ENCODE measurements at places on chromosomes 2 and 18.

DNA sequence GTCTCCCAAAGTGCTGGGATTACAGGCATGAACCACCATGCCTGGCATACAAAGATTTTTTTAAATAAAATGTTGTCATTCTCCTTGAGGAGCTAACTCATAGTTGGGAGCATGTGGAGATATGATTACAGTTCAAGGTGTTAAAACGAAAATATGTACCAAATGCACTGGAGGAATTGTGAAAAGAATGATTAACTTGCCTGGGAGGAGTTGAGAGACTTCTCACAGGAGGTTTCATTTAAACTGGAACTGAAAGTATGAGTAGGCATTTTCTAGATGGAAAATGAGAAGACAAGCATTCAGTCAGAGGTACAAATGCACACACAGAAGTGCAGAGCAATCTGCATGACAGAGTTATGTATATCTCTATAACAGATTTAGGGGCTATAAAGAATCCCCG lies 126.6 kb upstream of the PDE1A start:
- no peak for DNase-seq

DNA sequence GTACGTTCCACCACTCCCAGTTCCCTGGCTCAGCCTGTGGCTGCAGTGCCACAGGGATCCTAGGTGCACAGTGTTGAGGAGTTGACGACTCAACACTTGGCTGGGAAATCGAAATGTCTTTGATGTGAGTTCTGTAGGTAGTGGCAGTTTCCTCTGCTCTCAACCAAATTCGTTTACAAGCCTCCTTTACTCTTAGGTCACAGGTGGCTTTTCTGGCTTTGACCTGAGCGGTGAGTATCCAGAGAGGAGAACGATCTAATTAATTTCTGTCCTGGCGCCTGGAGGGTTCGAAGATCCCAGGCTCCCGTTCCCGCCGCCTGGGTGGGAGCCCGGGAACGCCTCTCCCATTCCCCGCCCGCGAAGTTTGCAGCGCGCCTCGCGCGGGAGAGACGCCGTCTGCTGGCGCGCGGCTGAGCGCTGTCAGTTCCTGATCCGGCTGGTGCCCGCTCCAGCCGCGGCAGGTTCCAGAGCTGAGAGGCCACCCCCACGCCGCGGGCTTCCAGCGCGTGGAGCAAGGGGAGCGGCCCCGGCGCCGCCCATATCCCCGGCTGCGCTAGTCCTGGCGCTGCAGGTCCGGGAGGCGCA lies at the start of gene LAMA3:
Gene LAMA3, plus strand, starts transcription at position 423 of the 585 bp plus-strand sequence. CDS start 231 bp downstream, outside the sequence.
- DNase-seq, result peak; percentile 77

GRCh38 chr2:20093263-20094141 lies 42.1 kb upstream of the LAPTM4A start:
- DNase-seq, result no peak

DNA sequence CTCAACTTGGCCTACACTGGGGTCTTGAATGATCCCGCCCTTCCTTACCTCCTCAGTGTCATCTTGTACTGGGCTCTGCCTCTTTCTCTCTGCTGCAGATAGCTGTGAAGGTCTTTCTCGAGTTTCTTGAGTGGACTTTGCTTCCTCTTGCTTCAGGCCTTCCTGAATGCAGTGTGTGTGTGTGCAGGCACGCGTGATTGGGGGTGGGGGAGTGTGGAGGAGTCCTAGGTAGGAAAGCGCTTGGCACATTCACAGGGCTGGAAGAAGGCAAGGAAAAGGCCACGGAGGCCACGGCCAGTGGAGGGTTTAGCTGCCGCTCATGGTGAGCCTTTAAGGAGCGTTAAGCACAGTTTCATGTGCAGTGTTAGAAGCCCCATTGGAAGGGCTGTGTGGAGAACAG lies 5.5 kb downstream of the RALB start:
- no peak for DNase-seq

DNA sequence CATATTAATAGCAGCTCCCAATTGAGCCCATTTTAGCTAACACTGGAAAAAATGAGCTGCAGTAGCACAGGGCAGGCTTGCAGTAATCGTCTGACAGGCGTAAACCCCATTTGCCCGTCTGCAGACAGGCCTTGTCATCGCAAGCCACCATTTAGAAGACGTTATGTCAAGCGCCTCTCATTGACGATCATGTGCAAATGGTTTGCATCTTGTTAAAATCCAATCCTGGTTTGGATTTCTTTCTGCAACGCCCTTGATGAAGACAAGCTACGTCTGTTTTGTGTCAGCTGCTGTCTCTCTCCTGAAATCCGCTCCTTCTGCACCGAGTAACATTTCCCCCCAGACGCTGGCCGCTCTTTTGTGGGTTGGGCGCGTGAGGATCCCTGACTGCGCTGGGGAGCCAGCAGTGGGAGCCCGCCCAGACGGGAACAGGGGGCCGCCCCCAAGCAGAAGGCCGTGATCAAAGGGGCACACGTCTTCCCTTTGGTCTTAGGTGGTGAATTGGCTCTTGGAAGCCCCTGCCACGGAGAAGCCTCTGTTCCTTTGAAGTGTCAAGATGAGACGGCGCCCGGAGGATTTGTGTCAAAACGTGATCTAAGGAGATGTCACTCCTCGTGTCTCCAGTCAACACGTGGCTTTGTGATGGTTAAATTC lies 84.2 kb upstream of the GPC1 start:
- DNase-seq, result peak; percentile 55

GRCh38 chr2:121576263-121576662 lies 45.6 kb downstream of the RNU4ATAC start:
- DNase-seq, result no peak
